CD4-positive, alpha-beta T cell treated with Interleukin-6 at 100 ng/mL for 8 hours (primary cell): ENCODE measurements at places on chromosomes 12 and 14.
A peak's percentile ranks its signal among the peaks of the same experiment; 100 is the strongest.

- DNase-seq: no peak
These were observed 28.5 kb downstream of the GPRC5A start for GRCh38 chr12:12919666-12920435.

DNA sequence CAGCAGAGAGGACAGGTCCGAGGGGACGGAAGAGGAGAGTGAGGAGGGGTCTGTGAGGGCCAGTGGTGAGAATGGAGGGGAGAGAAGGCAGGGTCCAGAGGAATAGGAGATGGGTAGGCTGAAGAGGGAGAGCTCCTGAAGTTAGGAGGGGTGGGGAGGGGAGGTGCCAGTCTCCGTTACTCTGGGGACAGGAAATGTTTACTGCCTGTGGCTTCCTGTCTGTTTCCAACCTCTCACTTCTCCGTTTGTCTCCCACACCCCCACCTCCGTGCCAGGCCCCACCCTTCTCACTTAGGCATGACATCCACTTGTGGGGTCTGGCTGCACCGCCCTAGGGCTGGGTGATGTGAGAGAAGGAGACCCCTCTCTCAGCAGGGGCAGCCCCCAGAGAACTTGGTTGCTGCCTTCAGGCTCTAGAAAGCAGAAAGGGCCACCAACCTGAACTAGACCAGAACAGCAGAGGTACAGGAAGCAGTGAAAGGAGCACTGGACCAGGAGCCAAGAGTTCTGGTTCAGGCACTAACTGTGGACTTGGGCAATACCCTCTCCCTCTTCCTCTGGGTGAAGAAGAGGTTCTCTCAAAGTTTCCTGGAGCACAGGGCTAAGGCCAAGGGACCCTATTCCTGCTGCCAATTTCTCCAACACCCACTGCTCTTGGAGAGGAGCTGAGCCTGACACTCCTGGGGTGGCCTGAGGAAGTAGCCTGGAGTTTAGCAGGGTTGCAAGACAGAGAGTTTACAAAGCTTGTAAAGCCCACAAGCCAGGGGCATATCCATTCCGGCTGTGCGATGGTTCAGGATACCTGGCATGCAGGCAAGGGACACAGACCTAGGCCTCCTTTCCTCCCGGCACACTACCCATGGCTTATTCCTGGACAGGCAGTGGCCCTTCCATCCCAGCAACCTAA lies 5.5 kb downstream of the ITGA5 start:
- DNase-seq: peak; percentile 83

DNA sequence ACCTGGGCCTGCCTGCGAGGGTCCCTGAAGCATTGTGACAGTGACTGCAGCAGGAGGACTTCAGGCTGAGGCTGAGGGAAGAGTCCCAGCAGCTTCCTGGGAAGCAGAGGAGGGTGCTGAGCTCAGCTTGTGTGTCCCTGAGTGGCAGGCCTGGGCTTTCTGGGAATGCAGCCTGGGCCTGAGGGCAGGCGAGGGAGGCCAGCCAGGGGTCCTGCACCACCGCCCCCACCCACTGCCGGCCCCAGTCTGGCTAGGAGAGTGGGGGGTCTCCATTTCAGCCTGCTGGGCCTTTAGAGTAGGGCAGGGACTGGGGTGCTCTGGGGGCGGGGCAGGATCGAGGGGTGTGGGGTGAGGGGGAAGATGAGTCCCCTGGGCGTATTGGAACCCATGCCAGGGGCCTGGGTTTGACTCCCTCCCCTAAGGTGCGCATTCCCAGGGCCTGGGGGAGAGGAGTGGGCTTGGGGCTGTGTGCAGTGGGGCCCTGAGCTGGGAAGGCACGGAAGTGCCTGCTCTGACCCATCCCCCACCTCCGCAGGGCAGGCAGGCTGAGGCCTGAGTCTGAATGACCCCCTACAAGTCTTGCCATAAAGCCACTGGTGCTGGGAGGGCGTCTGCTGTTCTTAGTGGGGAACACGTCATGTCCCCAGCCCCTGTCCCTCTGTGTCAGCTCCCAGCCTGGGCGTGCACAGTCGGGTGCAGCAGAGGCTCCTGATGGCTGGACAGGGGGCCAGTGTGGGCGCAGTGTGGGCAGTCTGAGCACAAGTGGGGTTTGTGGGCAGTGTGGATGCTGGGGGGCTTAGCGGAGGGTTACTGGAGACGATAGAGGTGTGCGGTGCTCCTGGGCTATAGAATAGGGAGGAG lies 46.4 kb downstream of the KRT80 start:
- no peak for DNase-seq

DNA sequence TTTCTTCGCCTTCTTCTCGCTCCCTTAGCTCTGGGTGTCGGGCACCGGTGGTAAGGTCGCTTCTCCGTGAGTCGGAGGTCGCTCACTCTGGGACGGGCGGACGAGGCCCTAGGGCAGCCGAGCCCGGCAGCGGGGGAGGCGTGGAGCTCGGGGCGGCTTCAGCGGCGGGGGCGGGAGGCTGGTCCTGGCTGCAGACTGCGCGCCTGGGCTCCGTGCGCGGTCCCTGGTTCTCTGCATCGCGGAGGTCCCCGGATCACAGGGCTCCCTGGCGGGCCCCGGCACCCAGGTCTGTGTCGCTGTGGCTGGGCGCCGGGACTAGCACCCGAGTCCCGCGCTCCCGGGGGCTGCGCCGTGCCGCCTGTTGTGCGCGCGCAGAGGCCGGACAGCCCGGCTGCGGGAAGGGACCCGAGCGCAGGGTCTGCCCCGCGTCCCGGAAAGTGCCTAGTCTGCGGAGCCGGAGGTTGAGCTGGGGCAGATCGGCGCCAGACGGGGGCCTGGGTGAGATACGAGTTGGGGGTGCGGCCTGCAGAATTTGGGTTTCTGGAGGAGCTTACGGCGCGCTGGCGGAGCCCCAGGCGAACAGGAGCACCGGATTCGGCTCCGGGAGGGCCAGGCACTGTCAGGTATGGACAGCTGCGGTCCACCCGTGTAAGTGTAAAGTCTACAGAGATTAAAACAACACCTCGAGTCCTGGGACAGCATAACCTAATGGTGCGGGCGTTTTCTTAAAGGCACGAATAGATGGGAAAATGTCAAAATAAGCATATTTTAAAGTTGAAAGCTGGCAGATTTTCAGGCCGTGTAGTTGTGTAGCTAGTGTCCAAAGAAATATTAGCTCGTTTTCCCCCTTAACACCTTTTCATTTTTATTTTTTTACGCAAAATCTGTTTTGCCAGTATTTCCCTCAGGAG lies 713 bp downstream of the FRMD6 start:
- DNase-seq: peak; percentile 17

DNA sequence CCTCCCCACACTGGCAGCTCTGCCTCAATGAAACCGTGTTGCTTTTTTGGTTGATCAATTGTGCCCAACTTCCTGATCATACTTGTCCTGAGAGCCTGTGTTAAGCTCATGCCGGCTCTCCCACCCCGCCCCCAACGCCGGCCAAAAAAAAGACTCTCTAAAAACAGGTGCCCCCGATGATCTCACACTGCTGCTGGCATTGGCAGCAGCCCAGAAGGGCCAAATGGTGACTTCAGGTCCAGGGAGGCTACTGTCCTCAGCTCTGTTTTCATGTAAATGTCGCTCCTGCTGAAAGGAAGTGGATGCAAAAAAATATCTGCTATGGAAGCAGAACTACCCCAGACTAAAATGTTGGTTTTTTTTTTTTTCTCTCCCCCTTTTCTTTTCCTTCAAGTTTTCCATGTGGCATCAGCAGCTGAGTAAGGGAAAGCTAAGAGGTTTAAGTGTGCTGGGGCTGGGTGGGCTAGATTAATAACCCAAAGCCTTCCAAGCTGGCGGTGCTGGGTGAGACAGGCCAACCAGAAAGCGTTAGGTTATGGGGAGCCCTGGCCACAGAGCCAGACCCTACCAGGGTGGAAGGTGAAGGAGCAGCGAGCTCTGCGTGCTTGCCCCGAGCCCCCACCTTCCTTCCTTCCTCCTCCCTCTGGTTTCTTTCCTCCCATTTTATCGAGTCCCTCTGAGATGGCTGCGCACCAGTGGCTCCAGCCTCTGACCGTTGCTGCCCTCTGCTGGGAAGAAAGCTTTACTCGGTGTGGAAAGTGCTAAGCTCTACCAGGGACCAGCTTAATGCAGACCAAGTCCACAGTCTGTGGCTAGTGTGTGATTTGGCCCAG lies 396.1 kb downstream of the NRXN3 start:
- peak; percentile 17 for DNase-seq

GRCh38 chr12:93908846-93909567 lies 231.8 kb downstream of the CRADD start:
- no peak for DNase-seq

DNA sequence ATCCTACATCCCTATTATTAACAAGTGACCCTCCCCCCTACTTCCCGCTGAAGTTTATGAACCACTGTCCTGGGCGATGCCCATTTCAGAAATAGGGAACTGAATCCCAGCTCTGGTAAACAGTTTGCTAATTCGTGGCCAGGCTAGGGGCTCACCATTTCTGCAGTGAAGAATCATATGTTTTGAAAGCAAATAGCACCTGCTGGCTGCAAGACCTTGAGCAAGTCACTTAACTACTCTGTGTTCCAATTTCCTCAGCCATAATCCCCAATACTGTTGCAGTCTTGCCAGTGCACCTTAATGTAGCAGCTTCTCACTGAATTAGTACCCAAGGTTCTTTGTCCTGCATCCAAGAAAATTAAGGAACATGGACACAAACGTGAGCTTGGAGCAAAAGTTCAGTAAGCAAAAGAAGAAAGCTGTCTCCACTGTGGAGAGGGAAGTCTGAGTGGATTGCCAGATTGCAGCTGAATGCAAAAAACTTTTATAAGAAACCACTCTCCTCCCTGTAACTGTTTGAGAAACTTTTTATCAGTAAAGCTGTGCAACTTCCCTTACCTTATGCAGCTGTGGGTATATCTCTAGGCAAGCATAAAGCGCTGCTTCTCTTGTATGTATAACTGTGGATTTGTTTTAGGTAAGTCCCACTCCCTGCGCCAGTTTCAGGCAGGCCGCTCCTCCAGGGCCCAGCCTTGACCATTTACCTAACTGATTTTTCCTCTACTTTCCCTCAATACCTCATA lies 824 bp downstream of the OAS1 start:
- DNase-seq: no peak

GRCh38 chr14:92437729-92438285 lies 75.8 kb upstream of the RIN3 start:
- DNase-seq: no peak

GRCh38 chr12:58299371-58299770 lies 358.0 kb downstream of the ATP23 start:
- no peak for DNase-seq

DNA sequence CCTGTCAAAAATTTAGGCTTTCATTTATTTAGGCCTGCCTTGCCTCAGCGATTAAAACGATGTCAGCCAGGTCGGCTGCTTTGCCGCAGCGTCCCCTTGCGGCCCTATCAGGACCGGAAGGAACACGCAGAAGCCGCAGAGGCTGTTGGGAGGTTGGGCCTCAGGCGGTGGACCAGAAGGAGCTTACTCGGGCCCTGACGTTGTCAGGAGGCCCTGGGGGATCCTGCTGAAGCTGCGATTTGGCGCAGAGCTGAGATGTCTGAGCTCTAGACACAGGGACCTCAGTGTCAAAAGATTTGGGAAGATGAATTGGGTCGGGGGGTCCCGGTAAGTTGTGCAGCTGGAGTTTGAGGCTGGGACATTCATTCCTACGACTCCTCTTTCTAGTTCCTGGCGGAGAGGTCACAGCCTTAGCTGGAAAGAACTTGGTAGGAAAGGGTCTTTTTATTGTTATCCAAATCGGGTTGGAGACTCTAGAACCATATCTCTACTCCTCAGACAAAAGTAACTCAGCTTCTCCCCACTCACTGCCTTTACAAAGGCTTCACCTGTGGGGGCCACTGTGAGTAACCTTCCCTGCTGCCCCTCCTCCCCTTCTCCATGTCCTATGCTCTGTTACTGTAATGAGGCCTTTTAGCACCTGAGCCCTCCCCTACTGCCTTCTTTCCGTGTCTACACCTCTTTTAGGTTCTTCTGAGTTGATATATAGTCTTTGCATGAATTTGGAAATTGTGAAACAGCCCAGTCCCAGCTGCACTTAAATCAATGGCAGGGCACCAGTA lies 6.6 kb upstream of the ABCD2 start:
- DNase-seq: no peak

- no peak for DNase-seq
These were observed 563.9 kb upstream of the LMO3 start for GRCh38 chr12:17169726-17170471.

DNA sequence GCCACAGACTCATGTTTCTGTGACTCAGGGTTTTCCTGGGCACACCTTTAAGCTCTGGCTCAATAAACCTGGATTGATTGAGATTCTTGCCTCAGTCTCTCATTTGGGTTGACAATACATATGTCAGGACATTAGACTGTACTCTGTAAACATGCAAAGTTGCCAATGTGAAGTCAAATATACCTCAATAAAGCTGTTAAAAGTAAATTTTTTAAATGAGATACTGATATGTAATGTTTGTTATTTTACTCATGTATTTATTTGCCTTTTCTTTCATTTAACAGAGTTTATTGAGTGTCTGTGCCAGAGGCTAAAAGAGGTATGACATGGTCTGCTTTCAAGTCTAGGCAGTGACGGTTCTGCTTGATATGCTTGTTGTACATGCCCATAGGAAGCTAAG lies 3.7 kb upstream of the ETFBKMT start:
- DNase-seq: no peak

- DNase-seq: no peak
These were observed 83.1 kb upstream of the PAWR start for GRCh38 chr12:79773896-79774295.

DNA sequence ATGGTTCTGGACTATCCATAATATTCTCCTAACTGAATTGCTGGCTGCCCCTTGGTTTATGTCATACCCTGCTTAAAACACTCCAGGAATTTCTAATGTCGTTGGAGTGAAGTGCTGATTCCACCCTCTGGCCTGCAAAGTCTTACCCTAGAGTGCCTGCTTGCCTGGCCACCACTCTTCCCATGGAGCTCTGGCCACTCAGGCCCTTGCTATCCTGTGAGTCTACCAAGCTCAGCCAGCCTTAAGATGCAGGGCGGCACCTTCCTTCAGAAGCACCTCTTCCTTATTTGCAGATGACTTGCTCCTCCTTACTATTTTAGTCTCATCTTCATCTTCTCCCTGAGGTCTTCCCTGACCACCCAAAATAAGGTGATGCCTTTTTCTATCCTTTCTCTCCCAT lies 35.3 kb downstream of the SLC6A15 start:
- DNase-seq: no peak

- no peak for DNase-seq
These were observed 92.3 kb upstream of the DCN start for GRCh38 chr12:91274916-91275315.

DNA sequence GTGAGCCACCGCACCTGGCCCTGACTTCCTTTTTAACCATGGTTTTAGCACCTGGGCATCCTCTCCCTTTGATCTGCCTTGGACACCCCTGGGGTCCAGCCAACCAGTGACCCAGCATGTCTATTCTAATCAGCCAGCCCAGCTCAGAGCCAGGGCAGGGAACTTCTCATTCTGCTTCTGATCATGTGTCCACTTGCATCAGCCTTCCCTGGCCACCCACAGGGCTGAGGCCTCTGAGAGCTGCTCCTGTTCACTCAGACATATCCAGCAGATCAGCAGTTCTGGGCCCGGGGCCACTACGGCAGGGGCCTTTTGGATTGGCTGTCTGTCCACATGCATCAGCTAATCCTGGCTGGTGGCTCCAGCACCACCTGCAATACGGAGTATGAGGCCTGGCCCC lies 117.9 kb upstream of the MAP1LC3B2 start:
- DNase-seq: no peak

DNA sequence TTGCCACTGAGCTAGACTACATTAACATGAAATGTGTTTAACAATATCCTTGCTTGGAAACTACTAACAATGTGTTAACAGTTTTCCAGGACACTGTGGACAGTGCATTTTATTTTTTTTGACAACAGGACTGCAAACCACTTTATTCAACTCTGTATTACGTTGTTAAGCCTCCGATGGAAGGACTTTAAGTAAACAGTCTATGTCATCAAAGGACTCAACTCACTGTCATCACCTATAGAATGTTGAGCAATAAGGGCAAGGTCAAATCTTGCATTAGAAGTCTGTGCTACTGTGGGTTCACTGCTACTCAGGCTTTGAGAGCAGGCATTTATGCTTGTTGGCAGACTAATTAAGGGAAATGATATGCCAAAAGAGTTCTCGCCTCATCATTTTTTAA lies 483.7 kb downstream of the FLRT2 start:
- no peak for DNase-seq
